HL-60 (cell line): ENCODE measurements at places on chromosomes 16 and 17.

GRCh38 chr17:11240041-11240840, 772 bp upstream of the SHISA6 start:
- no peak for DNase-seq

- no peak for DNase-seq
Observed at GRCh38 chr17:68993112-68993511, 37.9 kb upstream of the ABCA8 start.

DNA sequence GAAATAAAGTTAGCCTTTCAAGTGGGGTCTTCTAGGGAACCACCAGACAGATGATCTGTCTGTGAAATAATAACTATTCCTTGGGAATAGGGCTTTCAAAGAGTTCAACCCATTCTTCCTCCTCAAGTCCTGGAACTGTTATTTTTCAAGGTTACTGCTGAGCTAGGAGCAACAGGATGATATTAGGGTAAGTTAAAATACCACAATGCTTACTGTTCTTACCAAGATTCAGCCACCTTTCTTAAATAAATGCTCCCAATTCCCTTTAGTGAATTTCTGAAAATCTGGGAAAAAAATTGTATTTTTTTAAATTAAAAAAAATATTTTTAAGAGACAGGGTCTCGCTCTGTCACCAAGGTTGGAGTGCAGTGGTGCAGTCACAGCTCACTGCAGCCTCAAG, 26.9 kb upstream of the ALDH3A2 start:
- DNase-seq: no peak

- DNase-seq: no peak
Observed at GRCh38 chr17:16354585-16354984, 1.3 kb upstream of the CENPV start.

DNA sequence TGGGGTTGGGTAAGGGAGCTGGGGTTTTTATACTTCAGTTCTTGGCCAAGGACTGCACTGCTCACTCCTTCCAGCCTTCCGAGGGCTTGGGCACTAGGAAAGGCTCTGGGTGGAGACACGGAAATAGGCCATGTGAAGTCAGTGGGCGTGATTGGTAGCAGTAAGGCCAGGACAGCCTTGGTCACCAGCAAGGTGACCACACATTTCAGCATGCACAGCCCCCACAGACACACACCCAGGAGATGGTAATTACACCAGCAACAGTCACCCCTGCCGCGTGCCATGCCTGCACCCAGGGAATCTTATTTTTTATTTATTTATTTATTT, 252.5 kb downstream of the SEC14L1 start:
- DNase-seq: no peak

GRCh38 chr17:1492249-1493206, at the start of gene MYO1C:
Gene MYO1C (minus strand): TSS chr17:1492686. CDS start chr17:1492487, 199 bp downstream.
- no peak for DNase-seq

GRCh38 chr16:68770671-68771070, 33.6 kb downstream of the CDH1 start:
- no peak for DNase-seq

- no peak for DNase-seq
Observed at GRCh38 chr17:64565563-64565962, 58.8 kb downstream of the CEP95 start.

- DNase-seq: no peak
Observed at GRCh38 chr16:56510544-56510943, 9.3 kb downstream of the BBS2 start.

DNA sequence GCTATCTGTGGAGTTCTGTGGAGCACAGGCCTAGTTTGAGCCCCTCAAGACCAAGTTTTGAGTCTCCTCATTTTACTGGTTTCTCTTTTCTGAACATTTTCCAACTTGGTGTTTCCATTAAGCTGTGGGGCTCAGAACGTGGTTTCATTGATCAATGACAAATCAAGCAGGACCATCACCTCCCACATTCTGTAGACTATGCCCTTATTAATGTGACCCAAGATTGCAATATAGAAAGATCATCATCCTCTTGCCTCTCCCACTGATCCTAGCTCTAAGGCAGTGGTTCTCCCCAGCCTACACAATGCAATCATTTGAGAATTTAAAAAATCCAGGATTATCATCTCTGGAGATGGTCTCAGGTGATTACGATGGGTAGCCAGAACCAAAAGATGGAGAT, 15.8 kb upstream of the OSGIN1 start:
- DNase-seq: no peak

- no peak for DNase-seq
Observed at GRCh38 chr16:66135421-66135831, 231.1 kb upstream of the CDH5 start.
